ENCODE measurements at places on chromosomes 4 and X.

GRCh38 chr4:141486375-141486997 lies 149.9 kb upstream of the IL15 start:
- no peak for DNase-seq

- no peak for DNase-seq
These were observed 31.2 kb upstream of the UXT start for GRCh38 chrX:47690175-47690574.

GRCh38 chrX:56268888-56269287 lies 36.7 kb downstream of the KLF8 start:
- no peak for DNase-seq

DNA sequence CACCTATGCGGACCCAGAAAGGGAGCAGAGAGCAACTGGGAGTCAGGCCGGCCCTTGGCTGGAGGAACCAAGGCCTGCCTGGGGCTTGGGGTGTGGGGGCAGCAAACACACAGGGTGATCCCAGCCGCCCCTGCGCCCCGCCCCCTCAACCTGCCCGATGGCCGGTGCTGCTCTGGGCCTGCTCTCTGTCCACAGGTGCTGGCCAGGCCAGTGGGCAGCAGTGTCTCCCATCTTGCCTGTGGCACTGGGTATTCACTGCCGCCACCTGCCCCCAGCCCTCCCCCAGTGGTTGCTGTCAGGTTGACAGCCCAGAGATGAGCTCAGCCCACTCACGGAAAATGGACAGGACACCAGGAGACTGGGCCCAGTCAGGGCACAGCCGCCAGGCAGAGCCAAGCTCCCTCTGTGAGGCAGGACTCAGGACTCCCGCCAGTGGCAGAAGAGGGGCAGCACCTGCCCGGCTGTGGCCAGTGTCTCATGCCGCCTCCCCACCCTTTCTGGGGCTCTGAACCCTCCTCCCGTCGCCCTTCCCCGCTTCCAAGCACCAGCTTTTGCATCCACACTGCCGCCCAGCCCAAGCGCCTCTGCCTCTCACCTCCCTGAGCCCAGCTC lies 4.7 kb downstream of the NKX1-1 start:
- DNase-seq = peak; percentile 2

DNA sequence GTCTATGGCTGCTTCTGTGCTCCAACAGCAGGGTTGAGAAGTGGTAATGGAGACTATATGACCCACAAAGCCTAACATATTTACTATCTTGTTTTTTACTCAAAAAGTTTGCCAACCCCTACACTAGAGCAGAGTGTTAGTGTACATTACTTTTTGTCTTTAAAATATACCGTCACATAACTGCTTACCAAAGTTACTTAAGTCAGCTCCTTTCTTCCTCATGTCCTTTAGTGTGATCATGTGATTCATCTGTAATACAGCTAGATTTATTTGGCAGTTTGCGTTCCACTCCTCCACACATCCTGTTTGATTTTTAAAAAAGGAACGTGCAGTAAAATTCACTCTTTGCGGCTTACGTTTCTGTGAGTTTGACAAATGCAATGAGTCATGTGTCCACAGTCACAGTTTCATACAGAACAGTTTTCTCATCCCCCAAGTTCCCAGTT lies 162.4 kb upstream of the GPRIN3 start:
- no peak for DNase-seq

DNA sequence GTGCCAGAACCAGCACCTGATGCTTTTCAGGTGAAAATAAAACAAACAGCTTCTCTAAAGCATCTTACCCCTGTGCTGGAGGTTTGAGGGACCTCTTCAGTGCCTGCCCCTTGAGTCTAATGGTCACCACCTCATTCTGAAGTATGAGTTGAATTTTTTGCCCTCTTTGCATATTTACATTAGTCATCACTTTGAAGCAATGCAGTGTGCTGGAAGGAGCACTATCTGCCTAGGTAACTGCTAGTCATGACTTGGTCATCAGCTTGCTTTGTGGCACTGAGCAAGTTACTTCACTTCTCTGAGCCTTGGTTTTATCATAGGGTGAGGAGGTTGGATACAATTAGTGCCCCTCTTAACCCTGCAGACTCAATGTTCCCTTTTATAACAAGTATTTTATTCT lies 44.9 kb downstream of the SPATA18 start:
- no peak for DNase-seq

GRCh38 chr4:72953571-72953970 lies 115.9 kb downstream of the COX18 start:
- DNase-seq = no peak

DNA sequence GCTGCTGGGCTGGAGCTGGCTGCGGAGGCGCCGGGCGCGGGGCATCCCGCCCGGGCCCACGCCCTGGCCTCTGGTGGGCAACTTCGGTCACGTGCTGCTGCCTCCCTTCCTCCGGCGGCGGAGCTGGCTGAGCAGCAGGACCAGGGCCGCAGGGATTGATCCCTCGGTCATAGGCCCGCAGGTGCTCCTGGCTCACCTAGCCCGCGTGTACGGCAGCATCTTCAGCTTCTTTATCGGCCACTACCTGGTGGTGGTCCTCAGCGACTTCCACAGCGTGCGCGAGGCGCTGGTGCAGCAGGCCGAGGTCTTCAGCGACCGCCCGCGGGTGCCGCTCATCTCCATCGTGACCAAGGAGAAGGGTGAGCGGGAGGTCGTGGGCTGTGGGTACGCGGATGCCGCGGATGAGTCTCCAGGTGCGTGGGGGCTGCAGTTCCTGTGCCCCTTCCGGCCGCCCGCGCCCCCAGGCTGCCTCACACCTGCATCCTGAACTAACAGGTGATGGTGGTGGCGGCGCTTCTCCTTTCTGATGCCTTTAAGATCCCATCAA lies 499 bp downstream of the CYP2U1 start:
- peak; percentile 31 for DNase-seq

DNA sequence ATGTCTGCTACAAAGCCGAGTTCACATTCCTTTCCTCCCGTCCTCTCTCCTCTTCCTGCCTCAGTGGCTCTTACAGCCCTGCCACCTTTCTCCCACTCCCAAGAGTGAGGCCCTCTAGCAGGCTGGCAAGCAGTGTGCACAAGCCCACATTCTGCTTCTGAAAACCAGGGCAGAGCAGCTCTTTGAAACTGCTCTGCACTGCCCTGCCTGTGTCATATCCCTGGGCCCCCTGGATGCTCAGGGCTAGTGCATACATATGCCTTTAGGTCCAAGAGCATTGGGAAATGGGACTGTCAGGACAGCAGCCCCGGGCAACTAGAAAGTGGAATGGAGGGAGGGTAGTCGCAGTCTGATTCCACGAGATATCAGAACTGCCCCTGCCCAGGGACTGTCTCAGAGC lies 42.4 kb downstream of the CNGA2 start:
- DNase-seq = no peak

DNA sequence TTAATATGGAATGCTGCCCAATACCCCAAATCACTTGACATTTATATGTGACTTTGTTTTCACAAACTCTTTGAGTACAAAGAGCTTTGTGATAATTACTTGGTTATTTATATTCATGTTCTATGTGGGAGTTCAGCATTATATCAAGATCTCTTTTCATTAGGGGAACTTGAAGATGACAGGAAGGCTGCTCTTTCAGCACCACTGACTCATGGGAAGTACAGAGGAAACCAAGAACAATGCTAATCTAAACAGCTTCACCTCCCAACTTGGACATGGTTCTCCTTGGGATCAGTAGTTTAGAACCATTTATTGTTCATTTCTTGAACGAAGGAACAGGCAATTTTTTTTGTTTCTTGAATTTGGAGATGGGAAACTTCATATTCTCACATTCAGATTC lies 184.0 kb upstream of the AFF2 start:
- no peak for DNase-seq

GRCh38 chr4:118916691-118917289 lies 28.1 kb downstream of the SYNPO2 start:
- no peak for DNase-seq

DNA sequence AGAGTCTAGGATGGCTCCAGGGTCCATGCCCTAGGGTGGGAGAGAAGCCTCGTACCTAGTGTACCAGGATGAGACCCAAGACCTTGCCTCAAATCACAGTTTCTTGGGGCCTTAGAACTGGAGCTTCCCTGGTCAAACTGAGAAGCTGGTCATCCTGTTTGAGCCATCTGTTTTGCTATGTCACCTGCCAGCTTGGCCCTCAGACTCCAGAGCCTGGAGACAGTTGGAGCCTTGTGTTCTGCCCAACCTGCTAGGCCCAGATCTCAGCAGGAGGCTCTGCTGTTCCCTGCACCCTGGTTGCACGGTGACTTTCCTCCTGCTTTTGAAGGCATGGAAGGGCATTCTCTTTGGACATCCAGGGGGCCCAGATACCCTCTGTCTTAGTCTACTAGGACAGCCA lies 206.3 kb upstream of the ATP6AP2 start:
- no peak for DNase-seq

DNA sequence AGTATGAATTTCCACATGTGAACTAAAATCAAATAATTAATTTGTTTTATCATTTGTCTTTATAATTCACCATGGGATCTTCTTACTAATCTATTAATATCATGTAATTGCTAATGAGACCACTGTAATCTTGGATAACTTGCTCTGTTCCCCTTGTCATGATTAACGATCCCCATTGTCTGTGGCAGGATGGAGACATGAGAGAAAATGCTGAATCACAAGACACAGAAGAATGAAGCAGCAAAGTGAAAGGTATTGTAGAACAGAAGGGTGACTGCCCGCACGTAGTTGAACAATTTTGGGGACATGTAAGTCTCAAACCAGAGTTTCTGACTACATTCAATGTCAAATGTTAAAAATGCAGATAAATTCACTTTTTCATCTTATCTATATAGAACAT lies 135.2 kb downstream of the EPHA5 start:
- DNase-seq = no peak

- DNase-seq = no peak
These were observed 103.9 kb downstream of the PDS5A start for GRCh38 chr4:39873823-39874222.

- no peak for DNase-seq
These were observed 143.4 kb downstream of the KLHL13 start for GRCh38 chrX:117973110-117973807.

GRCh38 chr4:73434311-73434710 lies 1.7 kb upstream of the AFP start:
- no peak for DNase-seq
